ENCODE measurements at places on chromosomes 7 and 10. TPM values are rescaled to one million over a fixed set of nuclear protein-coding genes. Genes with fewer than 3 reads are reported as not detected.
A peak's percentile ranks its signal among the peaks of the same experiment; 100 is the strongest.

GRCh38 chr7:131455001-131455400 is 101.4 kb downstream of the PODXL start:
- H3K4me3 ChIP-seq, result no peak overlapping the region
- H3K36me3 ChIP-seq, result no peaks in the 10 kb centered on the region
- H3K27ac ChIP-seq, result no peak overlapping the region
- H3K4me1 ChIP-seq, result no peaks in the 10 kb centered on the region
- no peak for DNase-seq

DNA sequence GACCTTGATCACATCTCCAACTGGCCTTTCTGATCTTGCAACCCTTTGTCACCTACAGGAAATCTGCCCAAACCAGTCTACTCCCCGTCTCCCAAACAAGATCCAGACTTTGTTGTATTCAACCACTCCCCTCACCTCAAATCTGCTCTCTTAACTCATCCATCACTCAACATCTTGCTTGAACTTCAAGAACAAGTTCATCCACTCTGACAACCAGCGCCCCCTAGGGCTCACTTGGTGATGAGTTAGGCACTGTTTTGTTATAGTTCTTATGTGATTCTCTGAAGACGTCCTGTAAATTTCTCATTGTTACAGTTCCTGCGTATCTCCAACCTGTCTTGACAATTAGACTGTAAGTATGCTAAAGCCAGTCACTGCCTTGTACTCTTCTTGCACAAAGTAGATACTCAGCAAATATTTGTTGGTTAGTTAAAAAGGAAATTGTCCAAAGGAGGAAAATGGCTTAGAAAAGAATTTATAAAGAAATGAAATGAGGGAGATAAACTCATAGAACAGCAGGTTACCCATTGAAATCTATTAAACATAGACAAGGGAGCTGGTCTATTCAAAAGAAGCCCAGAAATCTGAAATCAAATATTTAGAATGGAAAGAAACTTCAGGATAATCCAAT is 5.3 kb downstream of the FRMD4A start:
- peaks cover 26% of the 10 kb centered on the region for H3K27me3 ChIP-seq
- H3K36me3 ChIP-seq, result no peaks in the 10 kb centered on the region
- H3K27ac ChIP-seq, result no peak overlapping the region
- DNase-seq, result peak; percentile 33
- H3K4me1 ChIP-seq, result no peaks in the 10 kb centered on the region

GRCh38 chr10:28878236-28878970 is 201.1 kb downstream of the BAMBI start:
- H3K4me1 ChIP-seq, result peaks cover 3% of the 10 kb centered on the region
- DNase-seq, result no peak
- no peaks in the 10 kb centered on the region for H3K27me3 ChIP-seq
- H3K27ac ChIP-seq, result no peak overlapping the region
- H3K36me3 ChIP-seq, result no peaks in the 10 kb centered on the region
- no peak overlapping the region for H3K4me3 ChIP-seq

GRCh38 chr7:26151096-26151495 is 902 bp upstream of the NFE2L3 start:
- peaks cover 14% of the 10 kb centered on the region for H3K4me1 ChIP-seq

DNA sequence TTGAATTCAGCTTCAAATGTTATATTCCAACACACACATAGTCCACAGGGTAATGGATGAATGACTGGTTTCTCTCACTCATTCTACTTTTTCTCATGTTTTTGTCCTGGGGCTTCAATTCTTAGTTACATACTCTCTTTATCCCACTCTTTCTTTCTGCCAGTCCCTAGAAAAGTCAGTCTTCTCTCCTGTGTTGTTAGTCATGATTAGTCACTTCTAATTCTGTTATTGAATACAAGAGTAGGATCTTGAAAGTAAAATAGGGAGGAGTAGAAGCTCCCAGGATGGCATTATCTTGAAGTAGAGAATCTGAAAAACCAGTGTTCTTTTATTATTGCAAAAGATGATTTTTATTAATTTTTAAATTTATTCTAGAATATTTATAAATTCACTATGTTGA is 45.5 kb upstream of the CALCR start:
- no peaks in the 10 kb centered on the region for H3K27me3 ChIP-seq
- DNase-seq, result no peak
- no peaks in the 10 kb centered on the region for H3K4me1 ChIP-seq

GRCh38 chr7:125195156-125195555 is 265.5 kb upstream of the POT1 start:
- no peaks in the 10 kb centered on the region for H3K27me3 ChIP-seq
- H3K36me3 ChIP-seq, result no peaks in the 10 kb centered on the region
- no peak for DNase-seq
- no peaks in the 10 kb centered on the region for H3K4me1 ChIP-seq
- no peak overlapping the region for H3K27ac ChIP-seq

DNA sequence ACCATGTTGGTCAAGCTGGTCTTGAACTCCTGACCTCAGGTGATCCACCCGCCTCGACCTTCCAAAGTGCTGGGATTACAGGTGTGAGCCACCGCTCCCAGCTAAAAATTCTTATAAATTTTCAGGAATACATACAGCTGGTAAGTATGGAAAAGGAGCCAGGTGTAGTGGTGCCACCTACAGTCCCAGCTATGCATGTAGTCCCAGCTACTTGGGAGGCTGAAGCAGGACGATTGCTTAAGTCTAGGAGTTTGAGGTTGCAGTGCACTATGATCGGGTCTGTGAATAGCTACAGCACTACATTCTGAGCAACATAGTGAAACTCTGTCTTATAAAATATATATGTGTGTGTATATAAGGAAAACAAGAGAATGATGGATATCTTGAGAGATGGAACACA is 19.0 kb downstream of the LDB1 start:
- H3K27ac ChIP-seq, result no peak overlapping the region
- no peak overlapping the region for H3K4me3 ChIP-seq
- no peaks in the 10 kb centered on the region for H3K27me3 ChIP-seq
- no peaks in the 10 kb centered on the region for H3K36me3 ChIP-seq

GRCh38 chr7:5795752-5796475 is 14.5 kb upstream of the RNF216 start:
- H3K36me3 ChIP-seq, result no peaks in the 10 kb centered on the region
- no peak overlapping the region for H3K4me3 ChIP-seq
- no peaks in the 10 kb centered on the region for H3K27me3 ChIP-seq
- DNase-seq, result no peak

- H3K27me3 ChIP-seq, result no peaks in the 10 kb centered on the region
- DNase-seq, result no peak
- no peaks in the 10 kb centered on the region for H3K4me1 ChIP-seq
- H3K36me3 ChIP-seq, result no peaks in the 10 kb centered on the region
These were observed 54.1 kb upstream of the ANTXRL start for GRCh38 chr10:46232666-46233065.

The CFAP46 gene
- total RNA-seq, result 1.4 TPM

The TMUB1 gene
- 24.2 TPM for total RNA-seq

The MOGAT3 gene
- total RNA-seq, result not detected

The FAM20C gene
- total RNA-seq, result 23.5 TPM

The MET gene
- total RNA-seq, result 17.8 TPM

The TYW1B gene
- 1.3 TPM for total RNA-seq
